ENCODE measurements at places on chromosomes 2 and 18.

DNA sequence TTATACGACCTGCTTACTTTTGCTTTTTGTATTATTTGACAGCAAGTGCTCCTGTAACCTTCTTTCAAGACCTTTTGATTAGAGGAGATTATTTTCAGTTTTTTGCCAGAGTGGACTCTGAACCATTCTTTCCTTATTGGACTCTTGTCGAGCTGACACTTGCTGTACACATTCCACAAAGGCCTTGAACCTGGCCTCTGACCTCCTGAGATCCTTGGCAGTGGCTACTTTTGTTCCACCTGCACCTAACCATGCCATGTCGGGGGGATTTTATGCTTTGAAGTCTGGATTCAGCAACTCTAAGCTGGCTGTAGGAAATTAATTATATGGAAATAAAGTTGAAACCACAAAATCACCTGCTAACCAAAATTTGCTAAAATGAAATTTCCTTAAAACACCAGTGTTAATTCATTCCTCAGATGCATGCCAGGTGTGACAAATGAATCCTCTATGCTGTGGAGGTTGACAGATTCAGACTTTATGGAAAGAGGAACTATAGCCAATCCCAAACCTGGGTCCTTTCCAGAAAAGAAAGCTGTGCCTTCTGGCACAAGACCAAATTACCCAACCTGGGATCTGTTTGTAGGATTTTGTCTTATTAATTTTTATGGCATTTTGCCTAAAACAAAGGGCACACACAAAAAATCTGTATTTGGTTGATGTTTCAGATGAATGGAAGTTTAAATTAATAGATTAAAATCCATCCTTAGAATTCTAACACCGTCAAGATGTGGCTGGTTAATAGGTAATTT is 110.4 kb downstream of the CDC42EP3 start:
- DNase-seq, result no peak

DNA sequence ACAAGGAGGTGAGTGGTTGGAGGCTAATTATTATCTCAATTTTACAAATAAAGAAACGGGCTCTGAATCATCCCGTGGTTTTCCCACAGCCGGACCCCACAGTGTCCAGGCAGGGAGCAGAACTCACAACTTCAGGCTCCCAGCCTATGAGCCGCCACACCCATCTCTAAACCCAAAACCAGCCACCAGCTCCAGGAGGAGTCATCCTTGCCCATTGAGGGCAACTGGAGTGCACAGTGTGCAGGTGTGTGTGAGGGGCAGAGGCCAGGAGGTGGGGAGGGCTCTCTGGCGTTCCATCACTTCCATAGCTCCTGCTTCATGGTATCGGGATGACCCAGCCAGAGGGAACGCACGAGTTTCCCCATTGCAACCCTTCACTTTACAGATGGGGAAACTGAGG is 144.5 kb downstream of the CYP26B1 start:
- DNase-seq, result no peak

DNA sequence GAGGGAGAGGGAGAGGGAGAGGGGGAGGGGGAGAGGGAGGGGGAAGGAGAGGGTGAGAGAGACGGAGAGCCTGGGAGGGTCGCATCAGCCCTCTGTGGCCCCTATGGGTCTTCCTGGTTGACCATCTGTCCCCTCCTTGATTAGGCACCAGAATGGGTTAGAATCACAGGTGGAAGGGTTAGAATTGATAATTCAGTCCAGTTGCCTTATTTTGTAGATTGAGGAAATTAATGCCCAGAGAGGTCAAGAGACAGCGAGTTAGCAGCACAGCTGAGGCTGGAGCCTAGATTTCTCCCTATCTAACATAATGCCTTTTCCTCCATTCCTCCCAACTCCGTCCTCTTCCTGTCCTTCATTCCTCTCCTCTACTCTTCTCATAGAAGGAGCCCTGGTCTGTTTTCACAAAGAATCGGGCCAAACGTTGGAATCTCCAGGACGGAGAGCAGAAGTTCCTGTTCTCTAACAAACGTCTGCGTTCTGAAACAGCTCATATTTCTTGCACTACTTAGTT is 338 bp upstream of the THUMPD2 start:
- DNase-seq, result peak; percentile 6

GRCh38 chr18:10121786-10122515 is 208.1 kb downstream of the VAPA start:
- peak; percentile 71 for DNase-seq

- no peak for DNase-seq
Observed at GRCh38 chr18:48216639-48217257, 192.4 kb downstream of the ZBTB7C start.

GRCh38 chr2:168490015-168490874 is 34.2 kb downstream of the CERS6 start:
- peak; percentile 61 for DNase-seq

DNA sequence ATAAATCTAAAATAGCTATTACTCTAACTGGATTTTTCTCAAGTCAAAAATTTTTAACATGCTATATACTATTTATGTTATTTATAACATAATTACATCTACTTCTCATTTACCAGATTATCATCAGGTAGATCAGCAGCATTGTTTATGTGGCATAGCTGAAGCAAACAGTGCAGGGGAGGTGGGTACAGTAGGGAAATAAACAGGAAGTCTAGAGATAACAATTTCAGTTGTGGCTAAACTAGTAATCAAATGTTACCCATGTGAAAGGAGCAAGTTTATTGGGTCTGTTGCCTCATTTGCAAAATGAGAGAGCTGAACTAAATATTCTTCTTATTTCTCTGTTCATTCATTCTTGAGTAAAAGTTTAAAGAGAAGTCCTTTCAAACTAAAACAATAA is 27.7 kb downstream of the GFPT1 start:
- no peak for DNase-seq

DNA sequence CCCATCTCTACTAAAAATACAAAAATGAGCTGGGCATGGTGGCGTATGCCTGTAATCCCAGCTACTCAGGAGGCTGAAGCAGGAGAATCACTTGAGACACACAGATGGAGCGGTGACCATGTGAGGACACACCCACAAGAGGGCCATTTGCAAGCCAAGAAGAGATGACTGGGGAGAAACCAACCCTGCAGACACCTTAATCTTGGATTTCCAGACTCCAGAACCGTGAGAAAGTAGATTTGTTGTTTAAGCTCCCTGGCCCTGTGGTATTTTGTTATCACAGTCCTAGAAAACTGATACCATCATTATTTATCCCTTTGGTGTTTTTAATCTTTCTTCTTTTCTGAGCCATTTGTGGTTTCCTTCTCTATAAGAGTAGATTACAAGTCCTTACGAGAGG is 88.6 kb upstream of the ID2 start:
- DNase-seq, result no peak

GRCh38 chr18:77876319-77876865 is 626.7 kb downstream of the GALR1 start:
- DNase-seq, result no peak

- peak; percentile 34 for DNase-seq
Observed at GRCh38 chr2:185583058-185583816, 155.4 kb upstream of the FSIP2 start.

DNA sequence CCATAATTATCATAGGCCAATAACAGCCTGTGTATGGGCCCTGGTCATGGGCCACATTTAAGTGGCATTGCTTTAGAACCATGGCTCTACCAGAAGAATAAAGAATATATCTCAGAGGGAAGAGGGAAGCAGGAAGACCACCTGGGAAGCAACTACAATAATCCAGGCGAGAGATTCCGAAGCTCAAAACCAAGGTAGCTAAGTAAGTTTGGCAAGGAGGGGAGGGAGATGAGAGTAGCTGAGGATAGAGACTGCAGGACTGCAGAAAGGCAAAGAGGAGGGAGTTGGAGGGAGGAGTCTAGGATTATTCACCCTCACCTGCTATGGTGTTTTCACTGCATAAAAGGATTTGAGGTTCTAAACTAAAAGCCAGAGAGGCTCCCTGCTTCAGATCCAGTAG is 293.5 kb downstream of the SETBP1 start:
- DNase-seq, result no peak

DNA sequence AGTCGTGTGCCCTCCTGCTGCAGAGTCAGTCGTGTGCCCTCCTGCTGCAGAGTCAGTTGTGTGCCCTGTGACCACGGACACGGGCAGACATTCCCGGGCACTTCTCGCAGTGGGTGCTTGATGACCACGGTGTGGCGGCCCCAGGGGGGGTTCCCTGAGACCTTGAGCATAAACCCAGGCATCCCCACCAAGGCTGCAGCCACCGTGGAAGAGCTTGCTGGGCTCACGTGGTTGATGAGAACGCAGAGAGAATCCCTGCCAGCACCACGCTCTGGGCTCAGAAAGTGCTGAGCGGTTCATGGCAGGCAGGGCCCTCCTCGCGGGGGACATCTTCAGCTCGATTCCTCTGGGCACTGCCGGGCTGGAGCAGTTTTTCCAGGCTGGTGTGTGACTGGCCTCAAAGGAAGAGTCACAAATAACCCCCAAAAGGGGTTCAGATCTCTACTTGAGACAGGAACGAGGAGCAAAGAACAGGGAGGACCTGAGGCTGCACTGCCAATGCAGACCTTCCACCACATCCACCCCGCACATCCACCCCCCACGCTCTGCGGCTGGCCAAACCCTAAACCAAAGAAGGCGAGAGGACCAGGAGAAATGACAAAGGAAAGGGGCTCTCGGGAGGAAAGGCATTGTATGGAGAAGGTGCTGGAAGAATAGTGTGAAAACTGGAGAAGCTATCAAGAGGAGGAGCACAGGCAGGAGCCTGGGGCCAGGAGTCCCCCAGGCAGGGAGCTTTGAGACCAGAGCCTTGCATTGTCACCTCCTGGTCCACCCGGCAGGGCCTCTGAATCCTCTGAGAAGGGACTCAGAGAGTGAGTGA is 8.4 kb upstream of the PER2 start:
- DNase-seq, result no peak

- no peak for DNase-seq
Observed at GRCh38 chr2:150545916-150546315, 58.4 kb upstream of the RND3 start.

GRCh38 chr2:187188783-187189631 is 259.0 kb downstream of the CALCRL start:
- DNase-seq, result no peak

- peak; percentile 7 for DNase-seq
Observed at GRCh38 chr18:48228301-48228715, 180.9 kb downstream of the ZBTB7C start.

DNA sequence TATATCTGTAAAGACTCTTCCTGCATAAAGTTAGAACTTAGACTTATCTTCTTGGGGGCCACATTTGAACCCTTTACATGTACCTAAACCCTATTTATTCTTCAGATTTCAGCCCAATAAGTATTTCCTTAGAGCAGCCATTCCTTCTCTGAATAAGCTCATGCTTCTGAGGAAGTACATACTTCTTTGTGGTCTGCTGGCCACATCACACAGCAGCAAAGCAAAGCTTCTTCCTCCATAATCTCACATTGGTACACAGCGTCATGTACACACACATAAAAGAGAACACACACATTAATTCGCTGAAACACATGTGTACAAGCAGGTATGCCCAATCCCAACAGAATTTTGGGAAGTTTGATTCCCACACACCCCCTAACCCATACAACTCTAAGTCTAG is 331.0 kb downstream of the CDH2 start:
- DNase-seq, result no peak

GRCh38 chr2:231965102-231965501 is 3.6 kb downstream of the DIS3L2 start:
- DNase-seq, result no peak

- peak; percentile 96 for DNase-seq
Observed at GRCh38 chr18:77065221-77065981, 67.2 kb downstream of the MBP start.

DNA sequence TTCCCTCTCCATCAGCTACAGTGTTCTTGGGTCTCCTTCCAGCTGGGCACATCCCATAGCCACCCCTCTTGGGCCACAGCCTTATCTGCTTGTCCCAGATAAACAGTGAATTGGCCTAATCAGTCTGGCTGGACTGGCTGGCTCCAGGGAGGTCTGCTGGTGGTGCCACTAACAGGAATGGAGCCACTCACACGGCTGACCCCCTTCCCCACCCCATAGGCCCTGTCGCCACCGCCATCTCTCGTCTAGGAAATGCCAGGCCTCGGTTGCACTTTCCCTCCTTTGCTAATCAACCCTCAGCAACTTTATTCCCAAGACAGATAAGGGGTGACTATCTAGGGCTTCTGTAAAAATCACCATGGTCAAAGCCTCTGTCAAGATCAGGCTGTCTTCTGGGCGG is 23.0 kb upstream of the TNP1 start:
- DNase-seq, result no peak

DNA sequence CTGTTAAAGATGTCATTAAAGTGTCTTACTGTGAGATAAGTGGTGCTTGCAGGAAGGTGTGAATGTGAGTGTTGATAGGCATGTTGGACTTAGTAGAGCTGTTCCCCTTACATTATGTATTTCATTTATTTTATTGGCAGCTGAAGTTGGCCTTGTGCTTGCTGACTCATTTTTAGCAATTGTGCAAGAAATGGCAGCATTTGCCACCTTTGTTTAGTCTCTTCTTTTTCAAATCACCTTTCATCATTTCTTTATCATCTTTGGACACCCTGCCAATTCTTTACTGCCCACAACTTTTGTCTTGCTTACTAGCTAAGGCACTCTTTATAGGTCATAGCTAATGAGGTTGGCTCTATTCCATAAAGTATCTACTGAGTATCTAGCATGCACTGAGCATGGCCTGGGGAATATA is 130.3 kb upstream of the LYPD6 start:
- peak; percentile 6 for DNase-seq

GRCh38 chr2:70173520-70173919 is 17.3 kb downstream of the C2orf42 start:
- DNase-seq, result peak; percentile 54

DNA sequence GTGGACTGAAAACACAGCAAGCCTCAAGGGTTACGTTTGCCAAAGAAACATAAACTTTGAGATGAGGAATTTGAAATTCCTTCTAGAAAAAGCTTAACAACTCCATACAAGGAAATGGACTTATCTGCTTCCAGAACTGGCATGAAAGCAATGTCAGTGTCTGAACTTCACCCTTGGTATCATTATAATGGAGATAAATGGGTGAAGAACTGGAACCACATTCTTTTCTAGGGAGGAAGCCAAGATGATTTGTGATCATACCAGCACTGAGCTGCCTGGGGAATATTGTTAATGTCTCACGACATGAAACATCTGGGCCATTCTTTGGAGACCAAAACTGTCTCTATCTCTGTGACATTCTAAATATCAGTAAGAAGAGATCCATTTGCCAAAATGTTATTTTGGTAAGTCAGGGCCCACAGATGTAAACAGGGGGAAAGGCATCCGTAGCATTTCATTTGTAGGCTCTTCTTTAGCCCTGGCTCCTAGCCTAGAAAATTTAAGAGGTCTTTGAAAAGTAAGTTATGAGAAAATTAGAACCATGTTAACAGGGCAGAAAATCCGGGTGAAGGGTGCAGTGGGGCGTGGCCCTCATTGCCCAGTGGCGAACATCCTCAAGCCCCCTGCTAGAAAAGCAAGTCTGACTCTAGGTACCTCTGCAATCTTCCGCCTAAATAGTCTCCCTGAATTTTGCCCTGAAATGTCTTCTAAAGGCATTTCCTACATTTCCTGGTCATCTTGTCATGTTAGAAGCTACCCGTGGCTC is 295.3 kb upstream of the EPAS1 start:
- no peak for DNase-seq

GRCh38 chr2:200022511-200022910 is 67.1 kb downstream of the MAIP1 start:
- DNase-seq, result no peak
